Peyer's patch (tissue), 4 donors: ENCODE measurements at places on chromosomes 12 and 14.

DNA sequence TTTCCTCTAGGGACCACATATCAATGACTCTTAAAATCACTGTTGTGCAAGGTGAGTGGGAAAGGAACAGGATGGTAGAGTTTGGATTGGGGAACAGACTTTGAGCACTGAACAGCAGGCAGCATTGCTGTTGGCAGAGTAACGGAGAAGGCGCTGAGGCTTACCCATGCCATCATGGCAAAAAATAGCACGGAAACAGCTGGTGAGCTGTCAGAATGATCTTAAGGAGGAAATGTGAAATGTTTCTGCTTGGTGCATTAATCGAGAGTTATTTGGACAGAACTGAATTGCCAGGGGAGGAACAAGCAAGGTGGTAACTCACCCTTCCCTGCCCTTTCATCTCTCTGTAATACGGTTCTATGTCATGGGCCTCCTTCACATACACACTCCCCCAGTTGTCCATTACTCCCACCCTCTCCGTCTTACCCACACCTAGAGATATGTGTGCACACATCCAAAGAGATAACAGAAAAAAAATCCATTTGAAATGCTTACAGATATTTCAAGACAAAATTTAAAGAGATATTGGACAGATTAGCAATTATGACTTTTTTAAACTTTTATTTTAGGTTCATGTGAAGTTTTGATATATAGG, 572.5 kb downstream of the DIO2 start:
- no peak for DNase-seq

GRCh38 chr12:38053113-38053512, 263.5 kb upstream of the ALG10B start:
- no peak for DNase-seq

GRCh38 chr12:51923506-51924365, 16.4 kb downstream of the ACVRL1 start:
- peak; percentile 40 for DNase-seq

- DNase-seq, result no peak
These were observed 60.5 kb upstream of the IGF1 start for GRCh38 chr12:102540815-102541385.

DNA sequence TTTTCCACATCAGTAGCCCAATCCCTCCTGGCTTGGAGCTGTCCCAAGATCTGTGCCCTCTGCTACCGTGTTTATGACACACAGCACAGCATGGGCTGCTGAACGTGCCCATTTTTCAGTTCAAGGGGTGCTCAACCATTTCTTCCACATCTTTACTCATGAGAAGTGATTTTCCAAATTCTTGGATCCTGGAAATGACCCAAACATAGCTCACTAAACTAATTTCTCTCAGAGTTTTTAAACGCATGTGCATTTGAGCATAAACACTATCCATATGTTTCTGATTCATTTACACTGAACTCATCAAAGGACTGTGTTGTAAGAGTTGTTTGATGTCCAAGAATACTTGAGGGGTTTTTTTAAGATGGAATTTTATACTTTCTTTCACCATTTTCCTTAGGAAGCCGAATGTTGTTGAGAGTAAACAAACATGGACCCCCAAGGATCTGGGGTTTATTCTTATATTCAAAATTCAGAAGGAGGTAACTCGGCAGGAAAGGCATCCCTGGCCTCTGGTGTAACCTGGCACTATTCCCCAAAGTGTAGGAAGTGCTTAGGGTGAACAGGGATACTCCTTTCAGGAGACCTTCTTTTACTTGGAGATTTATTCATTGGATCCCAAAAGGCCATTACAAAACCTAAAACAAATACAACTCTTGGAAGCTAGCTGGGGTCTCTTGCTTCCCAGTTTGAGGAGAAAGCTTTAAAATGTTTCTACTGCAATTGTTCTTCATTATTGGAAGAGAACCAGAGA, 215.0 kb downstream of the BMP4 start:
- DNase-seq, result no peak

DNA sequence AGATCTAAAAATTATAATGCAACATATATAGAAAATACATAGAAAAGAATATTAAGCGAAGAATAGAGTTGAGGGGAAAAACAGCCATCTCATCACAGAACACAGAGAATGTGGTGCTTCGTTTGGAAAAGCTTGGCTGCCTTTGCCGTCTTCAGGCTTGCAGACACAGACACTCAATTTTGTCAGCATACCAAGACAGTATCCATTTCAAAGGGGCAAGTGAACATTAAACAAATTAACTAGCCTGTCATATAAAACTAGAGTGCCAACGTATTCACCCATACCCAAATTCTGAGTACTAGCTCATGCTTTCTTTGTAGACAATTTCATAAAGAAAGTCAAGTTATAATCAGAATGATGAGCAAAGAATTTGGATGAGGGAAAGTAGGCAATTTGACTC, 40.5 kb downstream of the DMAC2L start:
- DNase-seq, result no peak

GRCh38 chr14:82387699-82388098, 854.0 kb upstream of the SEL1L start:
- no peak for DNase-seq

GRCh38 chr14:103137689-103138300, 14.5 kb downstream of the TNFAIP2 start:
- DNase-seq, result no peak

DNA sequence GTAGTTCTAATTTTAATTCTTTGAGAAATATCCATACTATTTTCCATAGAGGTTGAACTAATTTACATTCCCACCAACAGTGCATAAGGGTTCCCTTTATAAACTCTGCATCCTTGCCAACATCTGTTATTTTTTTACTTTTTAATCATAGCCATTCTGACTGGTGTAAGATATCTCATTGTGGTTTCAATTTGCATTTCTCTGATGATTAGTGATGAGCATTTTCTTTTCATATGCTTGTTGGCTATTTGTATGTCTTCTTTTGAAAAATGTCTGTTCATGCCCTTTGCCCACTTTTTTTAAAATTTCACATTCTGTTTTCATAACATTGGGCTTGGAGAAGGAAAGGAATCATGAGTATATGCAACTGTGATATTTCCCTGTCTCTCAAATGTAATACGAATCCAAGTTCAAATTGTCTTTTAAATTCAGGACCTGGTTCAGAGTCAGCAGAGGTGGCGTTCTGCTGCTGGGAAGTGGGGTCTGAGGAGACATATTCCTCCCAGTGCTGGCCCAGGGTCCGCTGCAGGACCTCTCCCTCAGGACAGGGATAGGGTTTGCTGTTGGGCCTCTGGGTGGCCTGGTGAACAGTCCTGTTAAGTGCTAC, 81.2 kb upstream of the ETV6 start:
- no peak for DNase-seq

DNA sequence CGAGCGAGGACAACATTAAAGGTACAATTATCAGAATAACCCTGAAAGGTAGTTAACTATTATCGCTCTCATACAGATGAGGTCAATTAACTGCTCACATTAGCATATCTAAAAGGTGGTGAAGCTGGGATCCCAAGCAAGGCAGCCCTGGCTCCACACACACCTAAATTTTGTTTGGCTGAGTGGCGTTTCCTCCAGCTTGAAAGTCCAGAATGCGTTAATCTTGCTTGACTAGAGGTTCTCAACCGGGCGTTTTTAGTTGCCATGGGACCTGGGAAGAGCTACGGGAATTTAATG, 531 bp downstream of the DLGAP5 start:
- no peak for DNase-seq

DNA sequence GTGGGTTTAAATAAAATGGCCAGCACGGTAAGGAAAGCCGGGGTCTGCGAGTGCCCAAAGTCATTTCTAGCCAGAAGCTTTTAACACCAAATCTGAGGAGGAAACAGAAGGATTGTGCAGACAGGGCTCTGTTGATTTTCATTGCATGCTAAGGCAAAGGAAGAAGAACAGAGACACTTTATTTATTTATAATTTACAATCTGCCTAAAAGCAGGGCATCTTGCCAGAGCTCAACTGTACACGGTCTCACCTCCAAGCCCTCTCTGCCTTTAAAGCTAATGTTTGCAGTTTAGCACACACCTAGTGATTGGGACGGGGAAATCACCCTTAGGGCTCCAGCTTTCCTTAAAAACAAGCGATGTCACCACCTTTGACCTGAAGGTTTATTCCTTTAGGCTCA, 4.0 kb downstream of the KCNA5 start:
- DNase-seq, result no peak

DNA sequence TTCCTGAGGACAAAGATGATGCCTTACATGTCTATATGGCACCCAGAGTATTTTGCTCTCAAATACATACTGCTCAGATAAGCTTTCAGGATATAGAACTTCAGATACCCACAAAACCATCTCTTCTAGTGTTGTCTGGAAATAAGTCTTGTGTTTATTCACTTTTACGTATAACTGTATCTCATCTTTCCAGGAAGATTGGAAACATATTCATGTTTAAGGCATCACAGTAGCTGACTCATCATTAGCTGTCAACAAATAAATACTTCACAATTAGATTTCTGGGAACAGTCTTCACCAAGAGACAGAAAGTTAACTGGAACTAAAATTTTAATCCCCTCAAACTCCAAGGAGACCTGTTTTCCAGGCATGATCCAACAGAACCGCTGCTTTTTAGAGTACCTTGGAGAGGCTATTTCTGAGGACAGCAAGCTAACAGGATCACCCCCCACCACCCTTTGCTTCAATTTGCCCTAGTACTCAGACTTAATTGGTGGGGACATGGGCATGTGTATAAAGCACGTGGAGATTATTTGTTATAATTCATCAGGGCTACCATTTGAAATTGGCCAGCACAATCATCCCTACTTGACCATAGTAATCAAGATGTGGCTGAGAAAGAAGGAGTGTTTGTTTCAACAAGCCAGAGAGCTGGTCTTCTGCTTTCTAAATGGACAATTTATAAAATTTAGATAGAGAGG, 129.3 kb upstream of the HIF1A start:
- DNase-seq, result no peak

- no peak for DNase-seq
These were observed 97.5 kb downstream of the LGR5 start for GRCh38 chr12:71536939-71537622.

- DNase-seq, result no peak
These were observed 248.5 kb downstream of the PCNX1 start for GRCh38 chr14:71155743-71156142.

DNA sequence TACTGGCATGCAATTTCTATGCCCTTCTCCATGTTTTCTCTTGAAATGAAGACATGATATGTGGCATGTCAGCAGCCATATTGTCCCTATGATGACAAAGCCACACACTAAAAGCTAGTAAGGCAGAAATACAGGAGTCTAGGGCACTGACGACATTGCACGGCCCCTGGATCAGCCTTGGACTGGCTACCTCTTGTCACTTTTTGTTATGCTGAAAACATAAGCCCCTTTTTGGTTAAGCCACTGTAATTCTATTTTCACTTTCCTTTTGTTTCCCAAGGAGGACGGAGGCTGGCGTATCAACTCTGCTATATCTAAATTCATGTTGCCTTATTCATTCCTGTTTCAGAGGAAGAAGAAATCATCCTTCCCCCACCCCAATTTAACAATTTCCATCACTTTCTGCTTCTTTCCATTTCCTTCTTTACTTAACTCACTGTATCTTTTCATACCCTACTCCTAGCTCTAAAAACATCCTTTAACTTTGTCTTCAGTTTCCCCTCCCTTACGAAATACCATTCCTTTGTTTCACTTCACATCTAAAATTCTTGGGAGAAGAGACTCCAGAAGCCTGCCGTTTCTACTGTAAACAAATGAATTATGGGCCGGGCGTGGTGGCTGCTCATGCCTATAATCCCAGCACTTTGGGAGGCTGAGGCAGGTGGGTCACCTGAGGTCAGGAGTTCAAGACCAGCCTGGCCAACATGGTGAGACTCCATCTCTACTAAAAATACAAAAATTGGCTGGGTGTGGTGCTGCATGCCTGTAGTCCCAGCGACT, 364.1 kb downstream of the PCNX1 start:
- DNase-seq, result no peak

- DNase-seq, result peak; percentile 82
These were observed 1.2 kb downstream of the YBX3 start for GRCh38 chr12:10721651-10722501.

- DNase-seq, result peak; percentile 37
These were observed 65.4 kb upstream of the DDX11 start for GRCh38 chr12:31008241-31008761.

GRCh38 chr14:34971381-34971780, 11.4 kb upstream of the SRP54 start:
- DNase-seq, result no peak

DNA sequence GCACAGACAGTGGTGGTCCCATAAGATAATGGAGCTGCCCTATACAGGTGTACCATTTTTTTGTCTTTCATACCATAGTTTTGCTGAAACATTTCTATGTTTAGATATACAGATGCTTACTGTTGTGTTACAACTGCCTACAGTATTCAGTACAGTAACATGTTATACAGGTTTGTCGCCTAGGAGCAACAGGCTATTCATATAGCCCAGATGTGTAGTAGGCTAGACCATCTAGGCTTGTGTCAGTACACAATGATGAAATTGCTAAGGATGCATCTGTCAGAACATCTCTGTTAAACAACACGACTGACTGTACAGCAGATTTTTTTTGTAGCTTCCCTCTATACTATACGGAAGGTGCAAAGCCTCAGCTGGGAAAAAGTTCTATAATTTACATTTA, 30.5 kb downstream of the RAD9B start:
- DNase-seq, result no peak

DNA sequence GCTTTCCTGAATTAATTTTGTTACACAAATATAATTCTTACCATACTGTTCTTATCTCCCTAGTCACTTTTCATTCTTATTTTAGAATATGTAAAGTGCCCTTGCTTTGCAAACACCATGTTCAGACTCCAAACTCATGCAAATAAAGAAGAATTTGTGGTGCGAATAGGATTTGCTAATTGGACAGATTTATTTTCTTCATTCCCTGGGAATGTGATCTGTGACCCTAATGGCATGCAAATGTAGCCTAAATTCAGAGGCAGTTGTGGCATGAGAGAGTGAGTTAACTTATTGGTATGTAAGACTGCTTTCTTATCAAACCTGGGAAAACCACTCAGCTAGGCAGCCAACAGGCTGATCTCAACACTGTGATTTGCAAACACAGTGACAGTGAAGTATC, 10.0 kb downstream of the CAPZA3 start:
- no peak for DNase-seq
